Activated CD4-positive, alpha-beta T cell treated with anti-CD3 and anti-CD28 coated beads for 1 hour (primary cell): ENCODE measurements at places on chromosomes 16 and 17.

- no peak for DNase-seq
These were observed 73.3 kb downstream of the AKAP1 start for GRCh38 chr17:57158325-57158724.

DNA sequence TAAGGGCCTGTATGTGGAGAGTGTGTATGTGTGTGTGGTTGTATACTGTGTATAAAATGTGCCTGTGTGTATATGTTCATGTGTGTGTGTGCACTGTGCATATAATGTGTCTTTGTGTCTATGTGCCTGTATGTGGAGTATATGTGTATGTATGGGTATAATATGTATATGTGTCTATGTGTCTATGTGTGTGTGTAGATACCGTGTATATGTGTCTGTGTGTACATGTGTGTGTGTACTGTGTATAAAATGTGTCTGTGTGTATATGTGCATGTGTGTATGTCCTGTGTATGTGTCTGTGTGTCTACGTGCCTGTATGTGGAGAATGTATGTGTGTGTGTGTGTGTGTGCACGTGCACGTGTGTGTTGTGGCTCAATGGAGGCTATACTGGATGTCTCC is 200.4 kb upstream of the ZFHX3 start:
- DNase-seq = no peak

DNA sequence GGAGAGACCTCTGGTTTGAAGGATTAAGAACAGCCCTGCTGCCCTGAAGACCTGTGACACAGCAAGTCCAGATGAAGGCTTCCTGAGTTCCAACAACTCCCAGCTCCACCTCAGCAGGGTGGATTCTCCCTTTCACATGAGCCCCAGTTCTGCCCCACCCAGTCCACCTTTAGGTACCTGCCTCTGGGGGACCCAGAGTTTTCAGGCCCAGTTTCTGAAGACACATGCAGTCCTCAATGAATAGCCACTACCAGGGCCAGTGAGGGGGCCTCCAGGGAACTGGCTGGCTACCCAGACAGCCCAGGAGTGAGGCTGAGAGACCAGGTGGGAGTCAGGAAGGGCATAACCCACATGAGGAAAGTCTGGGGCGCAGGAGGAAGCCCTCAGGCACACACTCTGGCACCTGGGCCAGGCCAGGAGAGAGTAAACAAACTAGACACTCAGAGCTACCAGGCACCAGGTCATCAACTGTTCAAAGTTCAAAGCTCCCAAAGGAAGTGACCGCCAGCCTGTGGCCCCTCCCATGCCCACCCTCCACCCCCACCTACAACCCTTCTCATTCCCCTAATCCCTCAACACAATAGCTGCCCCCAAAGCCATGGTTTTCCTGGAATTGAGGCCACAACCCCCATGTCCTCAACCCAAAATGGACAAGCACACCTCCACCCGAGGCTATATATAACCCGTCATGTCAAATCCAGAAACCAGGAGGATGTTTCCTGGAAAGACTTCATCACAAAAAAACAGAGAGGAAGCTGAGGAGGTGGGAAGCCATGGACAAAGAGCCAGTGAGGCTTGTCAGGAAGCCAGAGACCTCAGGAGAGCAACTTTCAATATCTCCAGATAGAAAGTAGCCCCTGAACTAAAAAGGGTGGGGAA is 2.1 kb downstream of the MYO18A start:
- no peak for DNase-seq

- DNase-seq = no peak
These were observed 62.2 kb downstream of the FBXL20 start for GRCh38 chr17:39339272-39339671.

GRCh38 chr17:62884781-62885180 is 76.7 kb upstream of the MARCHF10 start:
- DNase-seq = no peak

DNA sequence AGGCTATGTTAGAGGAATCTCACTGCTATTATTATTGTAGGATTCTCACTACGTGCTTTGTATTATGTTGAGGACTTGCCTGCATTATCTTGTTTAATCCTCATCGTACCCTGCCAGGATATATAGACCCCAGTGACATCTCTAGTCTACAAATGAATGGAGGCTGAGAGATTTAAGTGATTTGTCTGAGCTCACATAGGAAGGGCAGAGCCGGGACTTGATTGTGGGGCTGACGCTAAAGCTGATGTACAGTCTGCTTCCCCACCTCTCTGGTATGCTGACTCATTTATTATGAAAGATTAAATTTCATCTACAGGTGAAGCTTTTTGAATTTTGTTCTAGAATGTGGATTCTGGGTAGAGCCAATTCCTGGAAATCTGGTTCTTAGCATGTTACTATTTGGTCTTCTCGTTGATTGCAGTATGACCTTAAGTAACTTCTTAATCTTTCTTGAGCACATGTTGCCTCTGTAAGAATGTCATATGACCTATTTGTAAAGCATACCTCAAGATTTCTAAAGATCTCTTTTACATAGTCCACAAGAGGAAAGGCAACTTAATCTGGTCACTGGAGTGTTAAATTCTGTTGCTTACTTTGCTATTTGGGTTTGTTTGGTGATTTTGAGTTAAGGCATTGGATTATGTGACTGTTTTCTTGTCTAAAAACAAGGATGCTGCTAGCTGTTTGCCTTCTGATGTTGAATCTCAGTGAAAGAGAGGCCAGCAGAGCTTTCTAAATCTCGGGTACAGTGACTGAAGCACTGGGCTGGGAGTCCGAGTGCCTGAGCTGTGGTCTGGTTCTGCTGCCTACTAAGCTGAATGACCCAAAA is 12.4 kb downstream of the METTL9 start:
- DNase-seq = no peak

DNA sequence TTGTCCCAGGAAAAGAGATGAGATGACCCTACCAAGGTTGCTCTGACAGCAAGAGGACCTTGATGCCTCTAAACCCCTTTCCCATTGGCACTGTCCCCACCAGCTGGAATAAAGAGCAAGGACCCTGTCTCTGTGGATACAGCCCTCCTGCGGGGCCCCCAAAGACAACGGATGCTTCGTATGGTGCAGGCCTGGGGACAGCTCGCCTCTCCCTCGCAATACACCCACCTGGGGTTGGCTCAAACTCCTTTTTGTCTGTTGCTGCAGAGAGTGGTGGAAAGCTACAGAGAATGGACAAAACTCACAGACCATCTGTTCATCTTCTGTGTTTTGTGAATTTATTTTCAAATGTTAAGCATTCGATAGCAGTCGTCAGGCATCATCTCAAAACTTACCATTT is 27.6 kb upstream of the CACNG3 start:
- DNase-seq = no peak

- DNase-seq = no peak
These were observed 43.2 kb downstream of the RPA1 start for GRCh38 chr17:1872976-1873375.

- no peak for DNase-seq
These were observed 235.3 kb downstream of the SEC14L1 start for GRCh38 chr17:77375917-77376651.

- no peak for DNase-seq
These were observed 138.6 kb downstream of the CDH8 start for GRCh38 chr16:61897657-61898056.

- DNase-seq = no peak
These were observed 106.2 kb downstream of the N4BP1 start for GRCh38 chr16:48503779-48504178.

DNA sequence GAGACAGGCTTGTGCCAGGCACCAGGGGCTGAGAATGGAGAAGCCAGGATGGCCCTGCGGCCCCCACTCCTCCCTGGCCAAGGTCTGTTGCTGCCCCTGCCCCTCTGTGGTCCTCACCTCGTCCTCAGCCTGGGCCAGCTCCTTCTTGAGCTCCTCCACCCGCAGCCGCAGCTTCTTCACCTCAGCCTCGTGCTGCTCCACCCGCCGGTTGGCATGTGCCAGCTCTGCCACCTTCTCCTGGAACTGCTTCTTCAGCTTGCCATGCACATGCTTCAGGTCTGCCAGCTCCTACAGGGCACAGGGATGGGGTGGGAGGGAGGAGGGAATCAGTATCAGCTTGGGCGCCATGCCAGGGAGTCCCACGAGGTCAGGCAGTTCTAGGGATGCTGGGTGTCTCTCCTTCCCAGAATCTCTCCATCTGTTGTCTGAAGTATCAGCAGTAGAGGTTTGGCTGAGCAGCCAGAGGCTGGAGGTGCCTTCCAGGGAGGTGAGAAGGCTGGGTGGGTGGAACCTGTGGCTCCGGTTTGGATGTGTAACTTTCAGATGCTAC is 20.1 kb downstream of the CCDC102A start:
- DNase-seq = no peak

GRCh38 chr17:39722965-39723848 is 7.1 kb downstream of the MIEN1 start:
- DNase-seq = no peak

GRCh38 chr17:5869041-5869745 is 201.0 kb upstream of the WSCD1 start:
- no peak for DNase-seq

- DNase-seq = no peak
These were observed 125.0 kb upstream of the RPL38 start for GRCh38 chr17:74078363-74078941.

GRCh38 chr16:21989133-21989532 is 11.8 kb downstream of the PDZD9 start:
- no peak for DNase-seq

GRCh38 chr17:51746421-51746820 is 412.1 kb downstream of the CA10 start:
- no peak for DNase-seq

GRCh38 chr17:8225813-8226535 is 15.6 kb upstream of the AURKB start:
- DNase-seq = peak; percentile 41

DNA sequence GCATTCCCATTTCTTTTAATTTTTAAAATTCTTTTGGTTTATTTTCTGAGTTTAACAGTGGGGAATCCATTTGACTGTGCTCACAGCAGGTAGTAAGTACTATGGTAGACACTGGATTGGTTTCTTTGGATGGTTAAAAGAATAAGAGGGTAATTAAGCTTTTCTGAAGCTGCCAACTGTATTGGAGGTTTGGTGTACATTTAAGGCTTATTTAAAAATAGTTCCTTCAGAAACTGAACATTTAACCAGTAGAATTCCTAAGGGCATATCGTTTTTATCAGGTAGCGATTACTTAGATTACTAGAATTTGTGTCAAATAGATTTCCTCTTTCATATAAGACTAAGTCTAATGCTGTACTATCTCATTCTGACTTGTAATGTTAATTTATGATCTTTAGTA is 162.4 kb downstream of the PPM1E start:
- DNase-seq = no peak

GRCh38 chr17:57559634-57560318 is 185.3 kb downstream of the CCDC182 start:
- no peak for DNase-seq

DNA sequence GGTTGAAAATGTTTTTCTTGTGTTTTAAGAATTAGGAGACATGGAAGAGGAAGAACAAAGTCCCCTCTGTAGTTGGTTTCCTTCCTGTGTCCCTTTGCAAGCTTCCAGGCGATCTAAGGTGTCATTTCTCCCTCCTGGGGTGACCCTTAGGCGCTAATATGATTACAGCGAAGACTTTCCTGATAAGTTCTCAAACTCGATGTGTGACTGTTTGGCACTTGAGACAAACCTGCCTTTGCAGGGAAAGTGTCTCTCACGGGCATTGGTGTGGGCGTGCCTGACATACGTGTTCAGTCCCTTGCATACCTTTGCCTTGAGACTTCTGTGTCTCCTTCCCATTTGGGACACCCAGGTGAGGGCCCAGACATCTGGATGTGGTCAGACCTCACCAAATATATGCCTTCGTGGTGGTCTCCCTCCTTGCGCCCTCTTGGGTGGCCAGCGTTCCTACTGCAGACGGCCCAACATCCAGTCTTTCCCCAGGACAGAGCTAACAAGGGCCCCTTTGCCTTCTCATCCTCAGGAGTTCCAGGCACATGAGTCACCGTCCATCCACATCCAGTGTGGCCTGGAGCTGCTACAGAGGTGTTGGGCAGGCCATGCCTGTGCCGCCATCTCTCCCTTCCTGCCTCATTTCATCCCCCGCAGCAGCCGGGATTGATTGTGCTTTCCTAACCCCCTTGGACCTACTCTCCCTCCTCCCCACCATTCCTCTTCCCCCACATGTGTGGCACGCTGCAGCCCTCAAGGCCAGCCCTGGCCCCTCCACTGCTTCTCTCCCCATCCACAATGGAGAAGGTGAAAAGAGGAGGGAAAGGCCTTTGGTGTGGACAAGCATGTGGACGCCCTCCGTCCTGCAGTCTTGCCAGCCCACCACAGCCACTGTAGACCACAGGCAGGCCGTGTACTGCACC is 3.1 kb upstream of the JPT2 start:
- DNase-seq = no peak

DNA sequence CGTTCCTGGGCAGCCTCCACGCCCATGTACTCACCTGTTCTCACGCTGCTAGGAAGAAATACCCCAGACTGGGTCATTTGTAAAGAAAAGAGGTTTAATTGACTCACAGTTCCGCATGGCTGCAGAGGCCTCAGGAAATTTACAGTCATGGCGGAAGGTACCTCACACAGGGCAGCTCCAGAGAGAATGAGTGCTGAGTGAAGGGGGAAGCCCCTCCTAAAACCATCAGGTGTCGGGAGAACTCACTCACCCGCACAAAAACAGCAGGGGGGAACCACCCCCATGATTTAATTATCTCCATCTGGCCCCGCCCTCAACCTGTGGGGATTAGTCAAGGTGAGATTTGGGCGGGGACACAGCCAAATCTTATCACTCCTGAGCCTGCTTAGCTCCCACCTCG is 18.2 kb downstream of the RAB40C start:
- DNase-seq = no peak

DNA sequence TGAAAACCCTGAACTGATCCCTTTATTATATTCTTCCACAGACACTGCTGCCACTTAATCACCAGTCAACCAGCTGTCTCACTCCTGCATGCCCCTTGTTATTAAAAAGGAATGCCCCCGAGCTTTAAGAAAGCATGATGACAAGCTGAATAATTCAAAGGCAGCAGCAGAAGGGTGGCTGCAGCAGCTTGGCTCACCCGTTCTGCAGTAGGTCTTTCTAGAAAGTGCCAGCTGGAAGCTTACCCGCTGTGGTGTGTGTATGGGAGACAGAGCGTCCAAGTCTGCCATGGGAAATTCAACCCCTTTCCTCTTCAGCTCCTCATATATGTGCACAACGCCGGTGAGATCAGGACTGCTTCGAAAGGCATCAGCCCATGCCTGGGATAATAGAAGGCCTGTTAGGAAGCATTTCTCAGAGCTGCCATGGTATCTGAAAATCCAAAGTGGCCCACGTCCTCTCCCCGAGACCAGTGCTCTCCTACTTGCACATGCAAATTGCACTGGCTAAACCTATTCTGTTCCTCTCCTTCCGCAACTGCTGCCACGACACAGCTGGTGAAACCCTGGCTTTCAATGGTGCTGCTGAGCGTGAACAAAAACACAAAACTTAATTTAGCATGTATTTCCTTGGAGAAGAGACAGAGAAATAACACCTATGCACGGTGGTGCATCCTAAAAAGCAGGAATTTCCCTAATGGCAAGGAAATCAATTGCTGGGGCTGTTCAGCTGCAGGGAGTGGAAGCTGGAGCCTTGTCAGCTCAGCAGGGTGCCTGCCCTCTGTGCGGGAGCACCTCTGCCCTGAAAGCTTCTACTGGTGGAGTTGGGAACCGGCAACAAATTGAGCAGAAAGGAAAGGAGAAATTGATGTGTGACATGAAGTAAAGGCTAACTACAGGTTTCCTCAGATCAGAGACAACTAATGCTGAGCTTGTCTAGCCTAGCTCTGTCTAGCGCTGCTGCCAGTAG is 47.9 kb upstream of the SREBF1 start:
- DNase-seq = no peak
